ENCODE measurements at places on chromosomes 5 and 9. TPM values are rescaled to one million over a fixed set of nuclear protein-coding genes. Genes with fewer than 3 reads are reported as not detected.

DNA sequence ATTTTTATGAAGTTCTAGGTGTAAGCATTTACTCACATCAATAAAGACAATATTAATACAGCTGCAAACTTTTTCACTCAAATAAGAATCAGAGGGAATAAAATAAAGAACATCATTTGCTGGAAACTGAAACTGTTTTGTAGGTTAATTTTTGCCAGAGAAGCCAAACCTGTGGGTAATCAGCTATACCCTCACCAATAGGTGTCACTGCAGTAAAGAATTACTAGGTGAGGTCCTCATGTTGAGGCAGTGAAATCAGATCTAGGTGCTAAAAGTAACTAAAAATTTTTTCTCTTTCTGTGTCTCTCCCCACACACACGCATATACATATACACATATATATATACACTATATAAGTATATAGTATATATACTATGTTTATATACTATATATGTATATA, 1016.3 kb upstream of the SEMA6A start:
- H3K4me3 ChIP-seq = no peak overlapping the region
- peak; percentile 24 for DNase-seq
- no peaks in the 10 kb centered on the region for H3K4me1 ChIP-seq

Gene DOCK8
- total RNA-seq = 3.2 TPM

Gene LCN9
- not detected for total RNA-seq

GRCh38 chr5:150548123-150548522, 40.2 kb downstream of the NDST1 start:
- H3K4me3 ChIP-seq = no peak overlapping the region
- H3K4me1 ChIP-seq = no peaks in the 10 kb centered on the region
- no peaks in the 10 kb centered on the region for H3K27me3 ChIP-seq
- peaks cover 84% of the 10 kb centered on the region for H3K36me3 ChIP-seq
- H3K27ac ChIP-seq = no peak overlapping the region
- no peak for DNase-seq

- no peaks in the 10 kb centered on the region for H3K4me1 ChIP-seq
- no peak for DNase-seq
- H3K36me3 ChIP-seq = no peaks in the 10 kb centered on the region
- H3K27ac ChIP-seq = no peak overlapping the region
- H3K27me3 ChIP-seq = no peaks in the 10 kb centered on the region
These were observed 123.5 kb upstream of the SLCO6A1 start for GRCh38 chr5:102622262-102622661.

Data from muscle of leg (tissue), 16 donors.